ENCODE measurements at places on chromosomes 5 and 9.

GRCh38 chr9:111691672-111692329 lies 30.4 kb downstream of the GNG10 start:
- DNase-seq: no peak

DNA sequence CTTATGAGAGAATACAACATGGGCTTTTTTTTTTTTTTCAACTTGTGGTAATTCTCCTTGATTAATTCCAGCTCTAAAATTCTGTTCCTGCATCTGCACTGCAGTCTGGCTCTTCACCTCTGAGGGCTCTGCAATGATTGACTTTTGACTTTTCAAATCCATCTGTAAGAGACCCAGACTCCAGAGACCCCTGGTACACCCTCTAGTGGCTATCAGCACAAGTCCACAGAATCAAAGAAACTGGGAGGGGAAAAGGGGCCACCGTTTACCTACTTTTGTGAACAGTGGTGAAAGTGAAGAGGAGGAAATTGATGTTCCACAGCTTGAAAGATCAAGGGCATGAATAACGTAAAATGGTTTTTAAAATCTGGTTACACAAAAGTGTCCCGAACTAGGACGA lies 151.6 kb downstream of the SLIT3 start:
- DNase-seq: no peak

DNA sequence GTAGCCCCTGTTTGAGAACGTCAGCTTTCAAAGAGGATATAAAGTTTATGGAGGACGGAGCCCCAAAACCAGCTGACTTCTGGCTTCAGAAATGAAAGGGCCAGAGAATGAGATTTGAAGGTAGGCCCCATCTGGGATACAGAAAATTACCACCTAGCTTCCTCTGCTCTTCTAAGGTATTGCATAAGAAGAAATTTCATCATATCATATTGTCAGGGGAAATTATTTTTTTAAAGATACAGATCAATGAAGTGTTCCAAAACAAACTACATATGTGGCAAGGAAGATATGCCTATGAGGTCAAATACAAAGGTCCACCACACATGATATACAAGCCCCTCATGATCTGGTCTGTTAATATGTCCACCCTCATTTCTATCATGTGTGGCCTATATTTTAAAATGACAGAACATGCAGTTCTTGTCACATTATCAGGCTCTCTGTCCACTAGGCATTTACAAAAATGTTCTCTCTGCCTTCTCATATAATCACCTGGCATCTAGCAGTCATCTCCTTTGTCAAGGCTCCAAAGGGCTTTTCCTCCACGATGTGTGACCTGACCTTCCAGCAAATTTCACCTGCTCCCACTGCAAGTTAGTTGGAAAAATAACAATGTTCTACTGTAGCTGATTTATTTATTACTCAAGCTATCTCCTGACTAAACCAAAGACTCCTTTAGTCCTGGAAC lies 83.1 kb downstream of the DPYSL3 start:
- DNase-seq: no peak

DNA sequence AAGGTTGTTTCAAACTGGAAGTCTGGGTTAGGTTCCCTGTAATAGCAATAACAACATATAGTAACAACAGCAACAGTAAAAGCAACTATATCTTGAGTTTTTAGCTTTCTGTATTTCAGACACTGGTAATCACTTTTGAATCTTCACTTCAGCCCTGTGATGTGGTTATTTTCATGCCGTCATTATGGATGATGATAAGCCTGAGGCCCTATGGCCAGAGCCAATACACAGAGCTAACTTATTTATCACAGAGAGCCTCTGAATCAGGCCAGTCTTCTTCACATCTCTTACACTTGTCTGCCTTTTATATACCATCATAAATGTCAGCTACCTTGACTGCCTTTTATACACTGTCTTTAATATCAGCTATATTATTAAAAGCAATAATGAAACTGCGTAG lies 329.0 kb downstream of the FER start:
- DNase-seq: no peak

DNA sequence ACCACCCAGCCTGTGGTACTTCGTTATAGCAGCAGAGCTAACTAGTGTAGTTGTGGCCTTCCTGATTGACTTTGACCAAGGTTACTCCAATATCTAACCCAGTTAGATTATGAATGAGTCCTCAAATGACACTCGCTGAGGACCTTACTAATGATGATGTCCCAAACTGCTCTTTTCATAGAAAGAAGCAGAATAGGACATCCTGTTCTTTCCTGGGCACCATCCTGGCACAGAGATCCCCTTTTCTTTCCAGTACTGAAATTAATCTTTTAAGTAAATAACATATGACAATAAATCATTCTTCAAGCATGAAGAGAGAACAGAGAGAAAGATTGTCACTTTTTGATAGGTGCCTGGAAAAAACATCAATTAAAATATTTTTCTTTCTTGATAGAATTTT lies 26.7 kb upstream of the SPINK14 start:
- DNase-seq: no peak

- no peak for DNase-seq
These were observed 206.7 kb downstream of the FAM114A2 start for GRCh38 chr5:153831973-153832372.

DNA sequence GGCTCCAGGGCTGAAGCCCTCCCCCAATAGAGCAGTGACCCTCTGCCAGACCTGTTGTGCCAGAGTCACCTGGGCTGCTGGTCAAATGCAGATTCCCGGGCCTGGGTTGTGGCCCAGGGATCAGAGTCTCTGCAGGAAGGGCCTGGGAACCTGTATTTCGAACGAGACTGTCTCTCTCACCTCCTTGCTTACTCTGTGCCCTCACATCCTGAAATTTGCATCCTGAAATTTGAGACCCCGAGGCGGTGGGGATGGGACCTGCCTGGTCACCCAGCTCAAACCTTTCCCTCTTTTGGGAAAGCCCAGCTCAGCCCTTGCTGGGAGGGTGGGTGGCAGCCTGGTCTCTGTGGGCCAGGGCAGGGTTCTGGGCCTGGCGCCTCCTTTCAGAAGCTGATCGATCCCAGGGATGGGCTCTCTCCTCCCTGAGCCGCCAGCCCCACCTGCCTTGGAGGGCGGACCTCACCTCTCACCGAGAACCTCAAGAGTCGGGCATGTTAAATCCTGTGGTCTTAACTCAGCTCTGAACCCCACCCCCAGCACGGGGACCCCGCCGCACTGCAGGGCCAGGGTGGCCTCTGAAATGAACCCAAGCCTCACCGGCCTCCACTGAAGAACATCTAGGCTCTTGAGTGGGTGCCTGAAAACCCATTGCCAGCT lies 44.0 kb upstream of the IER5L start:
- no peak for DNase-seq

DNA sequence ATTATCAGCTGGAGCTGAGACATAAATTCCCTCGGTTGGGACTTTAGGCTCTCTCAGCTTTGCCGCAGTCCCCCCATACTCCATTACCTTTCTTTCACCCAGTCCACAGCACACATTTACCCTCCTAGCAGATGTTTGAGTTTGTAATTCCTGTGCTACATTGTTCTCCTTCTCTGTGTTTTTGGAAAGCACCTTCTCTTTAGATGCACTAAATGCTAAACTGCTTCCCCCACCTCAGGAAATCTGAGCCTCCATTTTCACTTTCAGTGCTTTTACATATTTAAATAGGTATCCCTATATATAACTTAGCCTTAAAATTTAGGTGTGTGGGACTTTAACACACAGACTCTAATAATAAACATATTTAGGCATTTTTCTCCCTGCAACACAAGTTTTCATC lies 356.9 kb downstream of the NFIB start:
- DNase-seq: no peak

DNA sequence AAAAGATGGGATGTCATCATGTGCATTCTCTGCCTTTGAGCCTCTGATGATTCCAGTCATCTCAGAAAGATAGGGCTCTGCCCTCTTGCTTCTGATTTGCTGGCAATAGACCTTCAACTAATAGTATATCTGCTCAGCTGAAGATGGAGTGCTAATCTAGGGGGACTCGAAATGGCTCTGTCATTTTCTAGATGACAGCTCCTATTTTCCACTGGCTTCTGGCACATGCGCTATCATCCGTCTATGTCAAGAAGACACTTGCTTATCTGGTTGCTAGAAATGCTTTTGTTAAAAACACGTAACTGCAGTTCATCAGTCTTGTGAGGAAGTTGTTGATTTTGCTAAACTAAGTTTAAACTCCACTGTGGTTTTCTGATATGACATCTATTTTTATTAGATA lies 265.5 kb upstream of the ZNF608 start:
- DNase-seq: no peak

DNA sequence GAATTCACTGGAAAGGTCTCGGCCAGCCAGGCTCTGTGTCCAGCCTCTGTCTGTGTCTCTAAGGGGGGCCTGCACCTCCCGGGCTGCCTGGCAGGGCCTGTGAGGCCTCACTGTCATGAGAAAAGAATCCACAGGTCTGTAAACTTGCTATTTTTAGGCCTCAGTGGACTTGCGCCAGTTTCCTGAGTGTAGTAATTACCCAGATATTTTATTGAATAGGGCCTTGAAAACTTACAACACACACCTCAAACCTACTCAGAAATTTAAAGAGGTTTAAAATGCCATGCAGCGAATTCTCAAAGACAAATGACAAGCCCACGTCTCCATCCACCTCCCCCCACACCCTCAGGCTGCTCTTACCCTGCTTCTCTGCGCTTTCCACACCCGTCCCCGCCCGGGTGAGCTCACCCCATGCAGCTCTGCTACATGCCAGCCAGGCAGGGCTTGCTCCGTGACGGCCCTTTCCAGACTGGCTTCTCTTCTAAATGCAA lies 8.8 kb upstream of the TENT4A start:
- DNase-seq: peak; percentile 77

DNA sequence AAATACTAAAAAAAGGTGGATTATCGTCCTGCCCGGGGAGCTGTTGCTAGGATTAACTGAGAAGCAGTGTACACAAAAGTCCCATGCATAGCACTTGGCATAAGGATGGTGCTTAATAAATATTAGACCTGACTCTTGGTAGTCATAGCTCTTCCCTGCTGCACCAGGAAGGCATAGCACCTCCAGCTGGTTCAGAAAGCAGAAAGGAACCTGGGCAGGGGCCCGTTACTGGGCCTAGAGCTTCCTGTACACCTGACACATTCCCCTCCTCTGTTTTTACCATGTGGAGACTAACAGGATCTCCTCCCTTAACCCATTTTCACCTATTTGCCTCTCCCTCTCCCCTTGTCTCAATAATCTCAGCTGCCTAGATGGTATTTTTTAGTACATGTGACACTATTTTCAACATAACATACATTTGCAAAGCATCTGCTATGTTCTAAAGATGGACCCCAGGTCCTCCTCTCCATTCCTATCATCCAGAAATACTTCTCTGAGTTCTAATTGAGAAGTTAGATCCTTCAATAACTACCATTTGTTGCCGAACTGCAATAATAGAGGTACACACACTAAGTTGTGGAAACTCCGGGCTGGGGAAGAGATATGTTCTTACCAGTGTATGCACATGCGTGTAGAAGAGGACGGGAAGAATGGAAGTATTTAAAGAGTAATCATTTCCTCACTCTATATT lies 3.2 kb upstream of the ANP32B start:
- DNase-seq: no peak

DNA sequence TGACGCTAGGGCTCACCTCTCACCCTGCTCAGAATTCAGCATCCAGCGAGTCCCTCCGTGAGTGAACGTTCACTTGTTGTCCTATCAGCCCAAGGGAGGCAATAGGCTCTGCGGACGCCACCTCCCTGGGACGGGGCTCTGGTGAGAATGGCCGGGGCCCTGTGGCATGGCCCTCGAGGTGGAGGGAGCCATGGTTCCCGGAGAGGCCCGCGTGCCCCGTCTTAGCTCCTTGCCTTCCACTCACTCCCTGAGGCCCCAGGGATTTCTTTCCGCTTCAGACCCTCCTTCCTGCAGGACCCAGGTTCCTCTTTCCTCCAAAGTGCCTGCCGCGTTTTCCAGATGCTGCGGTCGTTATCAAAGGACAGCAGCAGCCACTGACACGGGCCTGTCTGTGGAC lies 21.5 kb downstream of the EXOC3 start:
- no peak for DNase-seq

- DNase-seq: no peak
These were observed 4.5 kb upstream of the EFNA5 start for GRCh38 chr5:107675201-107675600.

- DNase-seq: no peak
These were observed 12.9 kb downstream of the DYNC2I2 start for GRCh38 chr9:128643519-128644300.

- peak; percentile 70 for DNase-seq
These were observed 21.2 kb downstream of the DYNC2I2 start for GRCh38 chr9:128635266-128636023.

GRCh38 chr9:131485728-131486422 lies 16.8 kb upstream of the POMT1 start:
- no peak for DNase-seq

DNA sequence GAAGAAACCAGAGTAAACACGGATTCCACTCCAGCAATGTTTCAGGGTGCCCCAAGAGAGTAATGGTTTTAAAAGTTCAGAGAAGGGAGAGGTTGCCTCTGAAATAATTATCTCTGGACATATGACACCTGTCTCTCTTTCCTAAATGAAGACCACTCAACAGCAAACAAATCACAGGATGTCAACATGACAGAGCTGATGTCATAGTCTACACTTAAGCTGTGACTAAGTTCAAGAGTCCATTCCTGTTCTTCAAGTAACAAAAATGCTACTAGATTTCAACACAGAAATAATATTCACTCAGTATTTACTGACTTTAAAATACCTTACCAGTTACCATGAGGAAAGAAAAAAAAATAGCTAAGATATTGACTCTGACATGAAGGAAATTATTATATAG lies 44.7 kb upstream of the SLC30A5 start:
- DNase-seq: no peak

GRCh38 chr9:35516479-35516878 lies 26.6 kb downstream of the RUSC2 start:
- no peak for DNase-seq

GRCh38 chr9:96242811-96243210 lies 59.2 kb downstream of the HSD17B3 start:
- DNase-seq: no peak
